ENCODE measurements at places on chromosomes 13 and 19.

GRCh38 chr13:93222976-93223375 lies 3.6 kb upstream of the GPC6 start:
- no peak for DNase-seq

GRCh38 chr19:6963937-6964336 lies 57.3 kb downstream of the MBD3L2B start:
- peak; percentile 16 for DNase-seq

GRCh38 chr19:4597278-4597974 lies 37.9 kb upstream of the SEMA6B start:
- no peak for DNase-seq

DNA sequence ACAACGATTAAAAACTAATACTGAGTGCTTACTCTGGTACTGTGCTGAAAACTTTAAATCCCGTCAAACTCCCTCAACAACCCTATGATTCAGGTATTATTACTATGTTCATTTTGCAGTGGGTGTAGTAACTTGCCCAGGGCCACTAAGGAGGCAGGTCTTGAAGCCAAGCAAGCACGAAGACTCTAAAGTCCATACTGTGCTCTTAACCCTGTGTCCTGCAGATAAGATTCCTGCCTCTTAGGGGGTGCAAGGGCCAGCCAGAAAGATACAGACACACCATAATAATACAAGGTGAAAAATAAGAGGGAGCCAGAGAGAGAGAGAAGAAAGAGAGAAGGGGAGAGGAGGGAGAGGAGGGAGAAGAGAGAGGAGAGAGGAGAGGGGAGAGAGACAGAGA lies 95.5 kb downstream of the CDADC1 start:
- no peak for DNase-seq

GRCh38 chr13:110017379-110017778 lies 231.0 kb upstream of the IRS2 start:
- DNase-seq = no peak

- no peak for DNase-seq
Observed at GRCh38 chr13:35839806-35840205, 291.4 kb downstream of the DCLK1 start.

DNA sequence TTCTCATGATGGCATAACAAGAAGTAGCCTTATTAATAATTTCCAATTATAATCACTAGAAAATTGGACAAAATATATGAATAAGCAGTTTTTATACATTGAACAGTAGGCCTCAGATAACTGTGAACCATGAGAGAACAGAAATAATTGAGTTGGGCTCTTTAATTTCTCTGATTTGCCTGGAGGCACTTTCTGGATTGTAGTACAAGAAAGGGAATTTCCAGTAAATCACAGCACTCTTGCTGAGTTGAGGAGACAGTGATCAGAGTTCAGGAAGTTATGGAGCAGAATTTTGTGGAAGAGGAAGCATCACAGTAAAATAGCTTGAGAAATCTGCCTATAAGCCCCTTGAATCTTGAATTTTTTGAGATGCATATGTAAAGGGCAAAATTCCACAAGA lies 216.2 kb downstream of the MAB21L1 start:
- DNase-seq = no peak

- DNase-seq = no peak
Observed at GRCh38 chr19:13085666-13086065, 17.0 kb downstream of the LYL1 start.

- peak; percentile 3 for DNase-seq
Observed at GRCh38 chr19:52331757-52332156, 4.3 kb upstream of the ZNF610 start.

DNA sequence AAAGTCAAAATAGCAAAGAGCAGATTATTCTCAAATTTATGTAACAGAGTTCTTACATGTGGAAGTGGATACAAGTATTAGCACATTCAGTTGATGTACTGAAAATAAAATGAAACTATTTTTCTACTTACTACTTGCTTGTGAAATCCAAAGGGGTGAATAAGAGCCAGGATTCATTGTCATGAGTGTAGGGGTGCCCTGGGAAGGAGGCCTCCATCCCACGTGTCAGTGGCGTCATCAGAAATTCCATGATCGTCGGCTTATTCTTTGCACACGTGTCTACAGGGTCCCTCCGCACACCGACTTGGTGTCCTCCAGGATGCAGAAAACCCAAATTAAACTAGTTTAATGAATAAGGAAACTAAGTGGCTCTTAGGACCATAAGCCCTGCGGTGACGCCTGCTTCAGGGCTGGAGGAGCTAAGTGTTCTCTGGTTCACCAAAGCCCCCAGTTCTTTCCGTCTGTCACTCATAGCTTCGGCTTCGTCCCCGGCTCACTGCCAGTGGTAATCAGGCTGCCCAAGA lies 55.5 kb downstream of the IRS2 start:
- no peak for DNase-seq

- DNase-seq = no peak
Observed at GRCh38 chr19:18377026-18377425, 8.9 kb upstream of the GDF15 start.

DNA sequence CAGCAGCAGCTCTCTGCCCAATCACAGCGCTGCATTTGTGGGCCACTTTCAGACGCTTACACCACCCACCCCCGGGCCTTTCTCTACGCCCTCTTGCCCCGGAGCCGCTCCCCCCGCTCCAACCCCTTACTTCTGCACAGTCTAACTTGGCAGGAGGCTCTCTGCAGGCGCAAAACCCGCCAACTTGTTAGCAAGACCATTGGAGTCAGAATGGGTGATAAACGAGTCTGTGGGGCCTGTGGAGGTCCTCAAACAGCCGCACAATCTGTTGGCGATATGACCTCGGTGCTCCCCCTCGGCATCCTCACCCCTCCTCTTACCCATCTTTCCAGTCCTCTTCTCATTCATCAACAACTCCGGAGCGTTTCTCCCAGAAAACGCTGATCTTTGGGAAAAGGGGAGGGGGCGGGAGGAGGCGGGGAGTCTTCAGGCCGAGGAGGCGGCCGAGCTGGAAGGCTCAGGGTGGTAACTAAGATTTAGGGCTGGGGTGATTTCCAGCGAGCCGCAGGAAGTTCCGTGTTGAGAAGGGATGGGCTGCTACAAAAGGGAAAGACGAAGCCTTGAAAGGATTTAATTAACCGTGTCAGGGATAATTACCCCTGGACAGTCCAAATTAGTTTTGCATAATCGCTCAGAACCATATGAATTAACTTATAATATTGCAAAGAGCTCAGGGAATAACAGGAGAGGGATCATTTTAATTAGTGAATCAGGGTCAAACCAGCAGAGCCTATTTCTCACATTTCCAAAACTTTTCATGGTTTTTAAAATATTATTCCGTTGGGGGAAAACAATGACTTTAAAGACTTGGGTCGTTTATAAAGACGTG lies 4.1 kb downstream of the SOX21 start:
- DNase-seq = no peak
